ENCODE measurements at places on chromosomes 1 and 21.

DNA sequence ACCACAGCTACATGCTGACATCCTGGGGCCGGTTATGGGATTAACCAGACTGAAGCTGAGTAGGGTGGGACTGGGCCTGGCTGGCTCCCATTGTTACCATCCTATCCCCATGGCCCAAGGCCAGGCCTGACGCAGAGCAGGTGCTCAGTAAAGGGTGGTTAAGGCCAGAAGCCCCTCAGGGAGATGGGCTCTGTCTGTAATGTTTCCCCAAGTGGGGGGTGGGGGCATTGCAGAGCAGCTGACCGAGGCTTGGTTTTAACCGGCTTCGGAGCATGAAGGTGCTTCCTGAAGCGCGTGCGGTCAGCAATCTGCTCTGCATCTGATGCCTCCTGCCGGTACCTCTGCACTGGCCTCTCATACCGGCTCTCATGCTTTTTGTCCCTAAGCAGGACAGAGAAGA lies 83.4 kb upstream of the ACTL8 start:
- no peak for DNase-seq

- DNase-seq, result no peak
Observed at GRCh38 chr21:41970106-41970391, 16.2 kb upstream of the C2CD2 start.

DNA sequence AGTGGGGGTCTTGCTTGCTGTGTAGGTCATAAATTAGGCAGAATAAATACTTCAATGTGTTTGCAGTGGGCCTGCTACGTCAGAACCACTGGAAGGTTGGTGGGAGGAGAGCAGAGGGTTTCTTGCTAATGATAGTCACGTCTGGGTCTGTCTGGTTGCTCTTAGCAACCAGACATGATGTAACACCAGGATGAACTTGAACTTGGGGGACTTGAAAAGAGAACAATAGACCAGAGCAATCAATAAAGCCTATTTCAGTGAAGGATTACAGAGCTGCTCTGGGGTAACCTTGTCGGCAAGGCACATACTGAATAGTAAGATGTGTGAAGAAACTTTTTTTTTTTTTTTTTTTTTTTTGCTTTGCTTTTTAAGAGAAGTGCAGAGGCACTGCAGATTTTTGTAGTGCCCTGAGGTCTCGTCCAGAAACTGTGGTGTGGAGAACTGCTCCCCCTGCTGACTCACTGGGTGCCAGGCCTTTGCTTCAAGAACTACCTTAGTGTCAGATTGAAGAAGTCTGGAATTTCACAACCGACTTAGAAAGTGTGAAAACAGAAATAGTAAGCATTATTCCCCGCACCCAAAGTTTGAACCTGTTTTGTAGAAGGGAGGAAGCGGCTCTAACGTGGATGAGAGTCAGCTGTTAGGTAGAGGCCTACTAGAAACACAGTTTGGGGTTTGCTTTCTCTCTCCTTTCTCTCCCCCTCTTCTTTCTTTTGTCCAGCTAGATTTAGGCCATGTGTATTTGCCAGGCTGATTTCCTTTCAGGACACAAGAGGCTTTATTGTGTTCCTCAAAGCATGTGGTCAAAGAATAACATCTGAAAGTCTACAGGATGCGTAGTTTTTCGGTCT lies 271.6 kb downstream of the TM2D1 start:
- peak; percentile 74 for DNase-seq

- no peak for DNase-seq
Observed at GRCh38 chr1:84957966-84958365, 38.9 kb downstream of the MCOLN2 start.

GRCh38 chr1:160987359-160988050 lies 32.9 kb upstream of the ITLN2 start:
- DNase-seq, result no peak

DNA sequence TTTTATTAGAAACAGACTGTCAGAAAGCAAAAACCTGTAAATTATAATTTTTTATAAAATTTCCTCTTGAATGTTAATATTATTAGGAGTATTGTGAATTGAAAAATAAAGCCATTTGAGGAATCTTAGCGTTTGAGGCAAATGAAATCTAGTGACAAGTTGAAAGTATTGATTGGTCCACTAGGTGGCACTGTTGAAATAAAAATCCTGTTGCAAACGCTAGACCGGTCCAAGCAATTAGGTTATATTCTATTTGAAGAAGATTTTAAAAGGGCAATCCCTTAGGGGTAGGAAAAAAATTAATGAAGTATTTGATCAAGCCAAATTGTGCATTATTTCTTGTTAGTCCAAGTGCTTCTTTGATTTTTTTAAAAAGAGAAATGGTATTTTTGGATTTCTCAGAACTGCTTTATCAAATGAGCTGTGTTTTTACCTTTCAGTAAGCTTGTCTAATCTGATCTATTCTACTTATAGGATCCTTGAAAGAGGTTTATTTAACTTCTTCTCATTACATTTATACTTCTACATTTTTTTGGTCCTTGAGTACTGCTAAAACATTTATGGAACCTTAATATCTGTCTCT lies 57.7 kb downstream of the ATG4C start:
- peak; percentile 42 for DNase-seq

DNA sequence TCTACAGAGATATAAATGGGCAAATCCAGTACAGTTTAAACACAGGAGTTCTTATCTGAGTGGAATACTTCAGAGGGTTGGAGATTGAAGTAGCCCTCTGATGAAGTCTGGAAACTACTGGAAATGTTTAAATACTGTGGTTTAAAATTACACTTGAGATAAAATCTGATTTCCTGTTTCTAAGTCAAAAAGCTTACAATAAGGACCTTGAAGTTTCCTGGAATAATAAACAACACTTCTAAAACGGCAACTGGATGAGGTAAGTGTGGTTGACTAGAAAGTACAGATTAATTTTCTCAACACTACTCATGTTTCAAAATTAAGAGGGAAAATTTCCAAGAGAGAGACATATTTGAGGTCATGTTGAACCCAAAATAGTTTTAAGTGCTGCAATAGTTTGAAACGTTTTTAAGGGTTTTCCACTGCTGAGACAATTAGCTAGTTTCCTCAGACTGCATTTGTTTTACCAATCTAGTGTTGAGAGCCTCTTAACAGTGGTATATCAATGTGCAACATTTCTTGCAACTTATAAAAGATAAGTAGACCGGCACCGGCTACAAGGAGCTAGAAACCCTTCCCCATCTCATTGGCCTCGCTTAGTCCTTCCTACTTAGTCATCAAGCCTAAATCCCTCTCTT lies 27.4 kb downstream of the KCNA3 start:
- no peak for DNase-seq

- DNase-seq, result peak; percentile 92
Observed at GRCh38 chr1:107138166-107138565, 2.7 kb upstream of the NTNG1 start.

GRCh38 chr1:114181356-114181755 lies 27.7 kb upstream of the SYT6 start:
- no peak for DNase-seq

- peak; percentile 62 for DNase-seq
Observed at GRCh38 chr1:203038891-203039608, 12.8 kb downstream of the PPFIA4 start.

- no peak for DNase-seq
Observed at GRCh38 chr1:156191292-156191964, 2.5 kb upstream of the SLC25A44 start.

DNA sequence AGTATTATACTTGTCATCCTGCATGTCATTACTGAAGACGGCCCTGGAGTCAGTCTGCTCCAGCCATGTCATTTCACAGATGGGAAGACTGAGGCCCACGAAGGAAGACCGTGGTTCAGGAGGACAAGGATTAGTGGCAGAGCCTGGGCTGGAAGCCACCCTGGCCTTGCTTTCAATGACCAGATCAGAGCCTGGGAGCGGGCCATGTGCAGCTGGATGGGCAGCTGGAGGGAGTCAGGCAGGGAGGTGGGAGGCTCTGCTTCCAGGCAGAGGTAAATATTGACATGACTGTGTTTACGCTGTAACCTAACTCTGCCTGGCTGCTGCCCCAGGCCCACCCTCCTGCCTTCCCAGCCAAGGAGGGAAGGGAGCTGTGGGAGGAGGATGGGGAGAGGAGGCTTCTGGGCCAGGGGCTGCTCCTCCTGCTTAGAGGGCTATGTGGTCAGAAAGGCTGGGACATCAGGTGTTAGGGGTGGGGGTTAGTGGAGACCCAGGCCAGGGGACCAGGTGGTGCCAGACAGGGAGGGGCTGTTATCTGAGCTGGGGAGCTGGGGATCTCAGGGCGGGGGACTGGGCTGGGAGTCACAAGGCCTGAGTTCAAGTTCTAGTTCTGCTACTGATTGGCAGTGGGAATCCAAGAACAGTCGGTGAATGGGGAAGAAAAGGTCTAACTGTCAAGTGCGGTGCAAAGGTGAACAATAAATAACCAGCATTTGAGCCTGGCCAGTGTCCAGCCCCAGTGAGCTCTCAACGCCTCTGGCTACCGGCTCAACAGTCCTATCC lies 48.5 kb upstream of the ECE1 start:
- no peak for DNase-seq

DNA sequence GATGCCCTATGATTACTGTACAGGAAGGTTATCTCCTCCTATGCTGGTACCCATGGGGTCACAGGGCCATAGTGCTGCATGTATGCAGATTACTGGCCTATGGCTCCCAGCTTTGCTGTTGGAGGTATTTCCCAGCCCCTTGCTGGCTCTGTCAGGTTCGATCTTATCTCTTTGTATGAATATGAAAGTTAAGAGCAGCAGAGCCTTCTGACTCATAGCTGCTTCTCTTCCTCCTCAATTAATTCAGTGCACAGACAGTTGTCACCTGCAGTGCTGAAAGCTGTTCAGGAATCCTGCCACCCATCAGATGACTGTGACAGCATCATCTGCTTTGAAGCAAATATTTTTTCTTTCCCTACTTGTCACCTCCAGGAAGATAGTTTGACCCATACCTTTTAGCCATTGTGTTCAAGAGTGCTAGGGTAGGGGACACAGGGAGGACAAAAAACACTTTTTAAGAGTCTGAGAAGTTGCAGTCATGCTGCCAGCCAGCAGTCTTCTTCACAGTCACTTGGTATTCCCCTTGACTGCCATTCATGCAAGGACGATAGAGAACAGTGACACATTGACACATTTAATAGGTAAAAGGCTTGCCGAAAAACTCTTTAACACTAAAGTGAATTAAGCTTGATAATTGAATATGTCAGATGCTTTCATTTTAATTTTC lies 73.1 kb downstream of the KIF1B start:
- no peak for DNase-seq

DNA sequence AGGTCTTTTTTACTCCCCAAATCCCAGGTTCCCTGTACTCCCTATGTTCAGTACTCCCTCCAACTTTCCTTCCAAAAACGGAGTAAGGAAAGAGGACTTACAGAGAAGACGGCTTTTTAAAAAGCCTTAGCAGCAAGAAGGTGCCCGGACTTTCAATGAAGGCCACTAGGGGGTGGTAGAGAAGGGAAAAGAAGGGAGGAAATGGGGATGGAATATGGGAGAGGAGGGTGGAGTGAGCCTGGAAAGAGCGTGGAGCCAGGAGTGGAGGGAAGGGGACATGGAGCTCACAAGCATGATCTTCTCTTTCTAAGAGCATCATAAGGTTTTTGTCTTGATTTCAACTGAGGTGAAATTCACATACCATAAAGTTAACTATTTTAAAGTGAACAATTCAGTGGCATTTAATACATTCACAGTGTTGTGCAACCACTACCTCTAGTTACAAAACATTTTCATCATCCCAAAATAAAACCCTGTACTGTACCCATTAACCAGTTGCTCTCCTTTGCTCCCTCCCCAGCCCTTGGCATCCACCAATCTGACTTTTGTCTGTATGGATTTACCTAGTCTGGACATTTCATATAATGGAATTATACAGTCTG lies 129.9 kb downstream of the ZNF281 start:
- DNase-seq, result peak; percentile 16

DNA sequence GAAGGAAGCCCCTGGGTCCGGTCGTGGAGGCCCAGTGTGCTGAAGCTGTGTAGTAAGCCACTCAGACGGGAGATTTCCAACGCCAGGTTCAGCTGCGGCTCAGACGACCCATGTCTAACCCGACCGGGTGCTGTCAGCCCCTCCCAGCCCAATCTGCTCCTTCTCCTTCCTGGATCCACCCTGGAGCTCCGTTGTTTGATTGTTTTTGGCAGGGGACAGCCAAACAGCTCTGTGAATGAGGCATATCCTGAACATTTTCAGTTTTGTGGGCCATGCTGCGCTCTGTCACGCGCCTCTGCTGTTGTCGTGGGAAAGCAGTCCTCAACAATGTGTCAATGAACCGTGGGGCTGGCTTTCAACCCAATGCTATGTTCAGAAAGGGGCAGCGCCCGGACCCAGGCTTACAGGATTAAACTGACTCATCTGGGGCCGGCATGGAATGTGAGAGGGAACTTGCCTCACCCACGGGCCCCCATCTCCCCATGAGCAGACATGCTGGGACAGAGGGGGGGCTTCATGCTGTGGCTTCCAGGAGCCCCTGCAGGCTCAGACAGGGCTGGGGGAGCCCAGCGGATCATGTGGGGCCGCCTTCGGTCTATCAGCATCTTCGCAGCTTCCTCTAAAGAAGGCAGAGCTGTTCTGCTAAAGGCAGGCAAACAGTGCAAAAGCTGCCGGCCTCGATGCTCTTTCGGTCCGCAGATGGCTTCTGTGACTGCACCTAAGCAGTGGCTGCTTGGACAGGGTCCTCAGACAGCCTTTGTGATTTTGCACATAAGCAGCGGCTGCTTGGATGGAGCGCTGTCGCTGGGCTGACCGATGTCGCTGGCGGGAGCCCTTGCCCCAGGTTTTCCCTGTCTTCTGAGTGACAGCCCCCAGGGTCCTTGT lies 101.7 kb downstream of the RIPK4 start:
- peak; percentile 71 for DNase-seq

GRCh38 chr1:43722810-43723209 lies 15.5 kb downstream of the ST3GAL3 start:
- DNase-seq, result no peak

DNA sequence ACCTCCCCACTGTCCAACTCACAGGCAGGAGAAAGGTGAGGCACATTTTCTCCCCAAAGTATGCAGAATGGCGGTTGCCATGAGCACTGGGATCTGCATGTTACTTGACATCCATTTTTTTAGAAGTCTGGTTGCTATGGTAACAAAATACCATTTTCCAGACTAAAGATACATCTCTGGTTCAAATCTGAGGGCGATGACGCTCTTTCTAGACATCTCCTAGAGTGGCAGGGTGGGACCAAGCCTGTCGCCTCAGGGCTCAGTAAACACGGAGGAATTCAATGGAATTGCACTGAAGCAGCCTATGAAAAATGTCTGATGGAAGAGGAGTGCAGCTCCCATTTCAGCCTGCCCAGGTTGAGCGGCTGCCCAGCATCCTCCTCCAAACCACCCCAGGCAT lies 21.5 kb upstream of the FAM43B start:
- DNase-seq, result no peak

DNA sequence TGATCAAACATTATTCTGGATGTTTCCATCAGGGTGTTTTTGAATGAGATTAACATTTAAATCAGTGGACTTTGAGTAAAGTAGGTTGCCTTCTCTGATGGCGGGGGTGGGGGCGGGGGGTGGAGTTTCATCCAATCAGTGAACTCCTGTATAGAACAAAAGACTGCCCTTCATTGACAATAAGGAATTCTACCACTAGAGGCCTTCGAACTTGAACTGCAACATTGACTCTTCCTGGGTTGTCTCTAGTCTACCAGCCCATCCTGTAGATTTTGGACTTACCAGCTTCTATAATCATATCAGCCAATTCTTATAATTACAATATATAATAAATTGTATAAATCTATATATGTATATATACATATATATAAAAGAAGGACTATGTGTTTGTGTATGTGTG lies 520.4 kb upstream of the CXADR start:
- no peak for DNase-seq

GRCh38 chr1:228303596-228303995 lies 95.8 kb downstream of the OBSCN start:
- no peak for DNase-seq

All from RCC 7860 (cell line).